ENCODE measurements at places on chromosomes 12 and 14.
A peak's percentile ranks its signal among the peaks of the same experiment; 100 is the strongest.

GRCh38 chr12:117926391-117926899 is 42.3 kb downstream of the KSR2 start:
- DNase-seq: no peak

GRCh38 chr14:92731622-92732115 is 16.8 kb downstream of the LGMN start:
- no peak for DNase-seq

DNA sequence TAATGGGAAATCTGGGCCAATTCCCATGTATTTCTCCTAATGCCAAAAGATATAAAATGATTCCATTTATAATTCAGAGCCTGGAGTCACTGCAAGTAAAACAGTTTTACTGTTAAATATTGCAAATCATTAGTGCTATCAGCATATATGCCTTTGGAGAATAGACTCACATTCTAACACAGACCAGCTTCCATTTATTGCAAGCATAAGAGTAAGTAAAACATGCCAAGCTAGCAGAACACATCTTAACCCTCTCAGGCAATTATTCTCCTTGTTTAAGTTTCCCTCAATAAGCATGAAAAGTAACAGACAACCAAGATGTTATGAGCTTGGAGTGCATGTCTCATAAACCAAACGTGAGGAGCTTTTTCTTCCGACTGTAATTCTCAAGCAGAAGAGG is 173.9 kb upstream of the GRIP1 start:
- DNase-seq: no peak

GRCh38 chr14:78445275-78445674 is 275.1 kb downstream of the NRXN3 start:
- no peak for DNase-seq

- DNase-seq: no peak
Measured at GRCh38 chr12:109738878-109739665, 25.4 kb downstream of the FAM222A start.

GRCh38 chr14:90491911-90492531 is 95.2 kb downstream of the CALM1 start:
- no peak for DNase-seq

DNA sequence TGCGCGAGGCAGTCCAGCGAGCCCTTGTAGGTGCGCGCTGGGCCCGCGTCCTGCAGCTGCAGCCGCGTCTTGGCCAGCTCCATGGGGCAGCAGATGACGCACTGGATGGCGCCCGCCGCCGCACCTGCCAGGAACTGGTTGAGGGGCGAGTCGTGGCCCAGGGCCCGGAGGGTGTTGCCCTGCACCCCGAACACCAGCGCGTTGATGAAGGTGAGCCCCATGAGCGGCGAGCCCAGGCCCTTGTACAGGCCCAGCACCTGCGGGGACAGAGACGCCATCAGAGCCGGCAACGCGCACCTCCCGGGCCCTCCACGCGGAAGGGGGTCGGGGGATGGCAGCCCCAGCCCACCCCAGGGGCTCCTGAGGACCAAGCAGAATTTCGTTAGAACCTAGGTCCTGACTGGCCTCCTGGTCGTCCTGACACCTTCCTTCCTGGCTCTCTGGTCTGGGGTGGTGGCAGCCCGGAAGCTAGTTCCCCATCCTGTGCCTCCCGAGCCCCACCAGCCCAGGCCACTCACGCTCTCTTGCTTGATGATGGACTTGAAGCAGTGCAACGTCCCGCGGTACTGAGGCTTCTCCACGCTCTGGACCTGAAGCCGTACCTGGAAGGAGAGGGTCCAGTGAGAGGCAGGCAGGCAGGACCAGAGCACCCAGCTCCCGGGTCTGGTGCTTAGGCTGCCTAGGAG is 13.3 kb downstream of the SLC25A29 start:
- DNase-seq: no peak

DNA sequence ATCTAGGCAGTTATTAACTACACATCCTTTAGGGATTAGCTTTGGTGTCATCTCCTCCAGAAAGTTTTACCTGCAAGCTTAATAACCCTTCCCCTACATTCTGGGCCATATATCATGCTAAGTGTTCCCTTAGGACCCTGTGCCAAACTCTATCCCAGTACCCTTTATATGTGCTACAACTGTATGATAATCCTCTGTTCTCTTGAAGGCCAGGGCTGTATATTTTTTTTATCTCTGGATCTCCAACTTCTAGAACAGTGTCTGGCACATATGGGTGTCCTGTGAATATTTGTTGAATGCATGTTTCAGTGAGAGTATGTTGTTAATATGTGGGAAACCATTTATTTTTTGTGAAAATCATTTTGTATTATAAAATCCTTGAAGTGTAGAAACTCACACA is 106.7 kb downstream of the PPM1A start:
- no peak for DNase-seq

DNA sequence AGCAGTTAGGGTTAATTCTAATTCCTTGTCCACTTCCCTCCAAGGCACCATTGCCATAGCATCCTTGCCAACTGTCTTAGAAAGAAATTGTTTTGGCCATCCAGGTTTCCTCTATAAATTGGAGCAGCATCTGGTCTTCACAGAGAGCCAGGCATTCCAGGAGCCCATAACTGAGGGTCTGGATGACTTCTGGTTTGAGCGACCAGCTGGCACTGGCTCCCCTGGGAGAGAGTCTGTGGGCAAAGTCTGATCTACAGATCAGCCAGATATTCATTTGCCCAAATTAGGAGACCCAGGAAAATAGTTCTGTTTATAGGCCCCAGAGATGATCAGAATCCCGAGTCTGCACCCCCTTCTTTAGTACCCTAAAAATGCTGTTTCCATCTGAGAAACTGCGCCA is 16.0 kb downstream of the VSX2 start:
- no peak for DNase-seq

DNA sequence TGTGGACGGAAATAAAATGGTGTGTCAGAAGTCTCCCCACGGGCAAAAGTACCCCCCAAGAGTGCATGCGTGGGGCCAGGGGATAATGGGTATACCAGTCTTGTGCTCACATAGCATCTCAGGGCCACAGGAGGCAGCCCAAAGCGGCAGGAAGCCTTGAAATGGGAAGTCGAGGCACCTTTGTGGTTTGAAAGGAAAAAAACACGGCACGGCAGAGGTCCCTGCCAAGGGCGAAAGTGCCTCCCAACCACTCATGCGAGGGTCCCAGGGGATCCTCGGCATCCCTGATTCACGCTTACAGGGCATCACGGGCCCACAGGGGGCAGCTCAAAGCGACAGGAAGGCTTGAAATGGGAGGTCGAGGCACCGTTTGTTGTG is 583.2 kb downstream of the ALG10 start:
- no peak for DNase-seq

DNA sequence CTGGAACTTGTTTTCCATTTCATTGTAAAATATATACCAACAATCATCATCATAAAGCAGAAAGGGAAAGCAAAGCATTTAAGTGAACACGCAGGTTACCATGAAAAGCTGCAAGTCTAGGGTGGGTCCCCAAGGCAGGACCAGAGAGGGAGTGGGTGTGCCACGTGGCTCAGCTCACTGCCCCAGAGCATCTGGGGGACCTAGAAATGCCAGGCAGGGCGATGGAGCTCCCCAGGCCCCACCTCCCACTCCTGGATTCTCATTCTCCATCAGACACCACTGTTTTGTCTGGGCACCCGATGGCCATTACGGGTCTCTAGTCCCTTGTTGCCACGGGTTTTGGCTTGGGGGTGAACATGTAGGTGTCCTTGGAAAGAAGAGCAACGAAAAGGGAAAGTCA is 34.7 kb downstream of the BCL11B start:
- no peak for DNase-seq

GRCh38 chr14:95522556-95522955 is 6.1 kb upstream of the SYNE3 start:
- no peak for DNase-seq

DNA sequence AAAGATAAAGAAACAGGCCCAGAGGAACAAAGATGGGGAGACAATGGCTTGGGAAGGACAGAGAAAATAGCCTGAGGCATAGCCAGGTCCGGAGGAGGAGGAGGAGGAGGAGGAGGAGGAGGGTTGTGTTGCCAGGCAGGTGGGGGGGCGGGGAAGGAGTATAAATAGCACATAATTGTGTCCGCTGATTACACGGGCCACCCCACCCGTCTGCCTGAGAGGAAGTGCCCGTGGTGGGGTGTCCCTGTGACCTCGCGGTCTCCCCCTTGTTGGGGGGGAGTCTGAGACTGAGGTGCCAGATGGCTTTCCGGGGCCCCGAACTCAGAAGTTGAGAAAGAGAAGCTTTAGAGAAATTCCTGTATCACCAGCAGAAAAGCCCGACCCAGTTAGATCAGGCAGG is 1.9 kb upstream of the SP7 start:
- no peak for DNase-seq

DNA sequence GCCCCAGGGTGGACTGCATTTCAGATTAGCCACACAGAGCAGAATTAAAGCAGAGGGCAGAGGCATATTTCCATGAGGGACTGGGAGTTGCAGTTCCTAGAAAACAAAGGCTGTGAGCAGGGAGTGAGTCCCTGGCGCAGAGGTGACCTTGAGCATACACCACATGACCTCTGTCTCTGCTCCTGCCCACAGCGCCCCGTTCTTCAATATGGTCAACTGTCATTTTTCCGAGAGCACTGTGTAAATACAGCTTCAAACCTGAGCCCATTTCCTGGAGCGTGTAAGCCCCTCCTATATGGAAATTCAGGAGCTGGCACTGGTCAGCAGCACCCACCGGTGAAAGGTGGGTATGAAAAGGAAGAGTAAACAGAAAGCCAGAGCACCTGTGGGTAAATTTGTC is 192.2 kb upstream of the PELI2 start:
- no peak for DNase-seq

GRCh38 chr12:113165521-113166450 is 16.3 kb downstream of the CFAP73 start:
- DNase-seq: no peak

DNA sequence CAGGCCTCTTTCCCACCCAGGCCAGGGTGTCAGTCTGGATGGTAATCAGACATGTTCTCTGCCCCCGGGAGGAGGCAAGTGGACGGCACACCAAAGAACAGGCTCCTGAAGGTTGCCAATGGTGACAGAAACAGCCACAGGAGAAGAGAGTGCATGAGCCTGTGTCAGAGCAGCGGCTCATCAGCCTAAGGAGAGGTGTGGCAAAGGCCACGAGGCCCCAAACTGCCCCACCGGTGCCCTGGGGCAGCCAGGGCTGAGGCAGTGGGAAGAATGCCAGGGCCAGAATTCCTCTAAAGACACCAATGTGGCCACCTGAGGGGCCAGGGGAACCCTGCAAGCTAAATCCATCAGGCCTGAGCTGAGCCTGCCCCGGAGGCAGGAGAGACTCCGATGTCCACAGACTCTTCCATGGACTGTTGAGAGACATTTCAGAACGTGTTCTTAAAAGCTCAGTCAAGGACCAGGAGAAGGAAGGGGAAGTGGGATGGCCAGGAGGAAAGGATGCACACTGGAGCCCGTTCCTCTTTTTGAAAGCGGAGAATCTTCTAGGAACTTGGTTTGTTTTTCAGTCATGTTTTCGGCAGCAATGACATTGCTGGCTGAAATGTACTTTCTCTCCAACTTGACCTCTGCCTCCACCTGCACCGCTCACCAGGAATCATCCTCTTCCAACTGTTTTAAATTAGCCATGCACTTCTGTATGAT is 176.3 kb upstream of the FKBP4 start:
- DNase-seq: no peak

GRCh38 chr12:10553148-10553547 is 47.5 kb downstream of the EIF2S3B start:
- DNase-seq: no peak

- DNase-seq: no peak
Measured at GRCh38 chr12:124498275-124499189, 68.9 kb downstream of the NCOR2 start.

GRCh38 chr12:31853977-31854376 is 105.2 kb upstream of the RESF1 start:
- DNase-seq: no peak

- DNase-seq: no peak
Measured at GRCh38 chr12:26229910-26230309, 34.5 kb downstream of the SSPN start.

DNA sequence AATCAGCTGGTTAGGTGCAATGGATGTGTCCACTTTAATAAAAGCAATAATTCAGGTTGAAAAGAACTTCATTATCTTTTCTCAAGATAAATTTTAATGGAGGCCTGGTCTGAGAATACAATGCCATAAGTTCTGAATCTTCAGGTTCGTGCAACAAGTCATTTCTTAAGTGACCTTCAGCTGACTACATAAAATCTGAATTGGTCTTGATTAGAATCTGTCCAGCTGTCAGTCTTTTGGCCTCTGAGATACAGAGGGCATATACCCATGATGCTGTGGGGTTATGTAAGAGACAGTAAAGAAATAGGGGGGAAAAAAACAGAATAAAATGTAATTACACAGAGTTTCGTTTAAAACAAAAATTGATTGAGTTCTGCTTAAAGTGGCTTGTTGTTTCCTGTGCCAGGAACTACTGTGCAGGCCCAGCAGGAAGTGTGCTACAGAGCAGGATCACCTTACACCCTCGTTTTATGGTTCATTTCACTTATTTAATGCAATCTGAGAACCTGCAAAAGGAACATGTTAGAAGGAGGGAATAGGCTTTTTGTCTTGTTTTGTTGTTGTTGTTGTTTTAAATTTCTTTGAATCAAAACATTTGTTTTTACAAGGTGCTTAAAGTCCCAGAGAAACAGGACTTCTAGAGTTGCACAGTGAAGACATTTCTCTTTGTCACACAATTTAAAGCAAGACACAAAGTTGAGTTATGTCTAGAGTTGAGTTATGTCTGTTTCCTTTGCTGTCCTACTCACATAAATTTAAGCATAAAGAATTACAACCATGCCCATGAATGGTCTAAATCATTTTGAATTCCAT is 64.2 kb downstream of the LGR5 start:
- DNase-seq: no peak

GRCh38 chr12:62192180-62192902 is 67.9 kb upstream of the USP15 start:
- peak; percentile 54 for DNase-seq

- DNase-seq: no peak
Measured at GRCh38 chr14:105525861-105526775, at the start of gene TMEM121. Gene TMEM121 (plus strand): TSS chr14:105526583. CDS start chr14:105528835, 2,252 bp downstream.

GRCh38 chr14:90332271-90332584 is 487 bp upstream of the NRDE2 start:
- no peak for DNase-seq

Measured in skeletal muscle cell (primary cell).